ENCODE measurements at places on chromosomes 1 and 21.

- H3K27me3 ChIP-seq = no peaks in the 10 kb centered on the region
- H3K27ac ChIP-seq = no peak overlapping the region
- no peaks in the 10 kb centered on the region for H3K36me3 ChIP-seq
- DNase-seq = no peak
- H3K4me1 ChIP-seq = no peaks in the 10 kb centered on the region
- H3K4me3 ChIP-seq = no peak overlapping the region
Measured at GRCh38 chr1:66168948-66169671, 364.8 kb upstream of the SGIP1 start.

- peaks cover 32% of the 10 kb centered on the region for H3K4me1 ChIP-seq
- no peak for DNase-seq
- 0 out of 2 replicates have a peak, but pooled peaks cover 1% of the 10 kb centered on the region for H3K36me3 ChIP-seq
- no peak overlapping the region for H3K4me3 ChIP-seq
- 0 out of 3 replicates have a peak, but pooled peaks cover 3% of the 10 kb centered on the region for H3K27me3 ChIP-seq
Measured at GRCh38 chr1:151061704-151062103, 1.5 kb downstream of the MLLT11 start.

GRCh38 chr1:164754088-164754600, 195.2 kb downstream of the PBX1 start:
- no peak for DNase-seq
- no peaks in the 10 kb centered on the region for H3K27me3 ChIP-seq
- no peaks in the 10 kb centered on the region for H3K4me1 ChIP-seq
- no peak overlapping the region for H3K27ac ChIP-seq
- H3K4me3 ChIP-seq = no peak overlapping the region

- 0 out of 2 replicates have a peak, but pooled peaks cover 9% of the 10 kb centered on the region for H3K4me1 ChIP-seq
- H3K27ac ChIP-seq = no peak overlapping the region
- H3K27me3 ChIP-seq = no peaks in the 10 kb centered on the region
- no peaks in the 10 kb centered on the region for H3K36me3 ChIP-seq
- no peak for DNase-seq
Measured at GRCh38 chr1:158016651-158017335, 23.3 kb downstream of the KIRREL1 start.

DNA sequence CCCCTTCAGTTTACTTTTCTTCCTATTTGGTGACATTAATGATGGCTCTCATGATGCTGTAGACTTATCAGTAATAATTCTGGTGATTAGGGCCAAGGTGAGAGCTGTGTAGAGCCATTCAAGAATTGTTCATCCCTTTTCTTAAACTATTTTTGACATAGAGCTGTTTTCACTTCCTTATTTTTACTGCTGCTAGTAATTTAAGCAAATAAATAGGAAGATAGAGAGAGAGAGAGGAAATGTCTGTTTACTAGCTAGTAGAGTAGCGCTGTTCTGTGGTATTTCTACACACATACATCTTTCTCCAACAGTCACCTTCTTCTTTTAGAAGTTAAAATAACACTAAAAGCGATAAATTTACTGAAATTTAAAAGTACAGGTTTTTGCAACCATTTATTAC, 678.0 kb upstream of the ZP4 start:
- H3K36me3 ChIP-seq = no peaks in the 10 kb centered on the region
- no peaks in the 10 kb centered on the region for H3K4me1 ChIP-seq
- no peaks in the 10 kb centered on the region for H3K27me3 ChIP-seq
- H3K27ac ChIP-seq = no peak overlapping the region
- no peak overlapping the region for H3K4me3 ChIP-seq

DNA sequence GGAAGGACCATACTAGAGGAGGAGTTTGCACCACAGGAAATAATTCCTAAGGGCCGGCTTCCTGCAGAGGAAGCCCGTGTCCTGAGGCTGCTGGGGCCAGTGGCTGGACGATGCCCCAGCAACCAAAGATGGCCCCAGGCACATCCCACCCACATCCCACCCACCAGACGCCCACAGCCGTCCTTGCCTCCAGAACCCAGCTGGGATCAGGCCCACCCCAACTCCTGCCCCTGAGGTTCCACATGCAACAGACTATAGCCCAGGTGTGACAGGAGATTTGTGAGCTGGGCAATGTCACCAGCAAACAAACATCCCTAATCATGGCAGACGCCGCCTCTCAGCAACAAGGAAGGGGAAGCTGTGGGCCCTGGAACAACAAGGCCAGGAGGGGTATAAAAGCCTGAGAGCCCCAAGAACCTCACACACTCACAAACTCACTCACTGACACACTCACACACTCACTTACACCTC, at the start of gene KRTAP10-9:
TSS of gene KRTAP10-9 (plus strand) at position 421 of the 471 bp plus-strand sequence. CDS start 79 bp downstream, outside the sequence.
- no peaks in the 10 kb centered on the region for H3K27me3 ChIP-seq
- no peak for DNase-seq

DNA sequence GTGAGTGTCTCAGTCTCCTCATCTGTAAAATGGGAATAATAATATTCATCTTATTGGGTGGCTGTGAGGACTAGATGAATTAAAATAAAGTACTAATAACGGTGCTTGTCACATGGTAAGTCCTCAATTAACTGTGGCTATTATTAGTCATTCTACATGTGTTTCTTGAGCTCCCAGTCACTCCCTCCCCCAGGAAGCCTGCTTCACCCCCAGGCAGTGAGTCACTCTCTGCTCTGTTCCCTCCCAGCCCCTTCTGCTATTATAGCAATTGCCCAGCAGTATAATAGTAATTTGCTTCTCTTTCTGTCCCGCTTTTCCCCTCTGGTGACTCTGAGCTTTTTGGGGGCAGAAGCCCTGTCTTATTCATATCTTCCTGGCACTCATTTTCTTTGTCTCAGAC, 102.0 kb downstream of the BEND5 start:
- no peak for DNase-seq
- no peaks in the 10 kb centered on the region for H3K36me3 ChIP-seq

GRCh38 chr1:232974971-232975370, 24.6 kb downstream of the NTPCR start:
- no peak for DNase-seq
- H3K4me1 ChIP-seq = no peaks in the 10 kb centered on the region
- no peaks in the 10 kb centered on the region for H3K27me3 ChIP-seq
- H3K36me3 ChIP-seq = peaks cover 57% of the 10 kb centered on the region
- no peak overlapping the region for H3K4me3 ChIP-seq
- no peak overlapping the region for H3K27ac ChIP-seq

GRCh38 chr1:116330846-116331245, 42.2 kb upstream of the ATP1A1 start:
- peaks cover 53% of the 10 kb centered on the region for H3K4me1 ChIP-seq
- H3K27me3 ChIP-seq = peaks cover 11% of the 10 kb centered on the region
- DNase-seq = no peak
- no peak overlapping the region for H3K27ac ChIP-seq

- H3K4me1 ChIP-seq = no peaks in the 10 kb centered on the region
- H3K4me3 ChIP-seq = no peak overlapping the region
- DNase-seq = no peak
Measured at GRCh38 chr21:26708223-26708800, 135.2 kb upstream of the CYYR1 start.

DNA sequence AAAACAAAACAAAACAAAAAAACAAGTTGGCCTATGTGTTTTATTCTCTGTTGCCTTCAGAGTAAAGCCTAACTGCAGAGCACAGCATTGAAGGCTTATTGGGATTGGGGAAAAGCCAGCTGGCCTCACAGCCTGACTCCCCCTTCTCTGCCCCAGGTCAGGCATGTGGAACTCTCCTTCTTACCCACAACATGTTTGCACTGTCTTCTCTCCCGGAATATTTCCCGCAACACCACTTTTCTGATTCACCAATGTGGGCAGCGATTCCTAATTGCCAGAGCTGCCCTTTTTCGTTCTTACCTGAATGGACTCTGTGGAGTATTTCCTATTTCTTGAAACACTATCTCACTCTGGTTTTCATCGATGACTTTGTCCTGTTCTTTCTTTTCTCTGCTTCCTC, 2.8 kb upstream of the TARBP1 start:
- H3K27me3 ChIP-seq = no peaks in the 10 kb centered on the region
- peaks cover 28% of the 10 kb centered on the region for H3K4me1 ChIP-seq
- H3K36me3 ChIP-seq = no peaks in the 10 kb centered on the region
- no peak overlapping the region for H3K4me3 ChIP-seq
- no peak overlapping the region for H3K27ac ChIP-seq

DNA sequence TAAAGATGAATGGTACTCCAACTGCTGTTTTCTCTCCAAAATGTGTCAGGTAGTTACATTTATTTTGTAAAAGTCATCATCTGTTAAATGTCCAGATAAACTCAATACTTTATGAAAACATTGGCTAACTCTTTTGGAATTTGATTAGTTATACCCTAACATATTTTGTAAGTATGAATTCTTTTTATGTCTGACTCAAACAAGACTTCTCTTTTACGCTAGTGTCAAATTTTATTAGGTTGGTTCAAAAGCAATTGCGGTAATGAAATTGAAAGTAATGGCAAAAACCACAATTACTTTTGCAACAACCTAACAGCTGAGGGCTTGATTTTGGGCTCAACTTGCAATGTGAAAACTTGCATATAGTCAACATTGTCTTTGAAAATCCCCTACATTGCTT, 41.0 kb upstream of the USP25 start:
- H3K27ac ChIP-seq = no peak overlapping the region
- H3K36me3 ChIP-seq = no peaks in the 10 kb centered on the region
- H3K4me3 ChIP-seq = no peak overlapping the region
- H3K27me3 ChIP-seq = no peaks in the 10 kb centered on the region

GRCh38 chr1:200699871-200700270, 30.2 kb upstream of the DDX59 start:
- no peak overlapping the region for H3K4me3 ChIP-seq
- H3K36me3 ChIP-seq = no peaks in the 10 kb centered on the region
- H3K27ac ChIP-seq = no peak overlapping the region
- no peaks in the 10 kb centered on the region for H3K4me1 ChIP-seq
- H3K27me3 ChIP-seq = 0 out of 3 replicates have a peak, but pooled peaks cover 2% of the 10 kb centered on the region

DNA sequence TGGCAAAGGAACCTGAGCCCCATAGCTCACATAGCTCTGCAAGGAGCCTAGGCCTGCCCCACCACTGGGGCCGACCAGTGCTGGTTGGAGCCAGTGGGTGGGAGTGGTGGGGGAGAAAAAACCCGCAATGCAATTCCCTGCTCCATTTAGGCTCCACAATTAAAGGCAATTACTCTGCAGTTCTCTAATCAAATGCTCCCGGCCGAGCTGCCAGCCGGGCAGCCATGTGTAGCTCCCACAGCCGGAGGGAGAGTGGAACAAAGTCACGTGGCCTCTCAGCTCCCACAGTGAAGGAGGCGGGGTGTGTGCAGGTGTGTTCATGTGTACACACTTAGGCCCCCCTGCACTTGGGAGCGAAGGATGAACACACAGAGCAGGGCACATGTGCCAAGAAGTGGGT, 81.6 kb downstream of the KIRREL1 start:
- no peaks in the 10 kb centered on the region for H3K4me1 ChIP-seq
- no peaks in the 10 kb centered on the region for H3K27me3 ChIP-seq
- H3K36me3 ChIP-seq = no peaks in the 10 kb centered on the region
- H3K4me3 ChIP-seq = no peak overlapping the region

DNA sequence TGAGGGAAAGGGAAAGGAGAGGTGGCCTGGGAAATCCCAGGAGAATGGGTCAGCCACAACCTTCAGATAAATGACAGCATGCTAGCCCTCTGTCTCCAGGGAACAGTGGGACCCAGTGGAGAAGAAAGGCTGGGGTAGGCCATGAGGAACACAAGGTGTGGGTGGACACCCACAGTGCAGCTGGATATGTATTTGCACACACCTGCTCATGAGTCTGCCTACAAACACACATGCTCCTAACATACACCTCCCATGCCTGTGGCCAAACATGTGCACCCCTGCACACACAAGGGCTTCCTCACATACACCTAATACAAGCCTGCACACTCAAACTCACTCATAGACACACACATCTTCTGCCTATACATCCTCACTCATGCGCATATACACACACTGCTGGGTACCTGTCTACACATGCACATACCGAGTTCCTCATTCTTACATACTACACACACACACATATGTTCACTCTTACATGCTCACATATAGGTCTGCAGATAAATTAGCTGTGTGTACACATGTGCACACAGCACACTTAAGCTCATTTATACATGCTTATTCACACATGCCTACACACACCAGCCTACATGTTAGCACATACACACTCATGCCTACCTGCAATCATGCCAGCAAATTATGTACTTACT, 3.6 kb downstream of the C1orf216 start:
- no peak overlapping the region for H3K4me3 ChIP-seq
- H3K4me1 ChIP-seq = no peaks in the 10 kb centered on the region
- no peaks in the 10 kb centered on the region for H3K36me3 ChIP-seq

DNA sequence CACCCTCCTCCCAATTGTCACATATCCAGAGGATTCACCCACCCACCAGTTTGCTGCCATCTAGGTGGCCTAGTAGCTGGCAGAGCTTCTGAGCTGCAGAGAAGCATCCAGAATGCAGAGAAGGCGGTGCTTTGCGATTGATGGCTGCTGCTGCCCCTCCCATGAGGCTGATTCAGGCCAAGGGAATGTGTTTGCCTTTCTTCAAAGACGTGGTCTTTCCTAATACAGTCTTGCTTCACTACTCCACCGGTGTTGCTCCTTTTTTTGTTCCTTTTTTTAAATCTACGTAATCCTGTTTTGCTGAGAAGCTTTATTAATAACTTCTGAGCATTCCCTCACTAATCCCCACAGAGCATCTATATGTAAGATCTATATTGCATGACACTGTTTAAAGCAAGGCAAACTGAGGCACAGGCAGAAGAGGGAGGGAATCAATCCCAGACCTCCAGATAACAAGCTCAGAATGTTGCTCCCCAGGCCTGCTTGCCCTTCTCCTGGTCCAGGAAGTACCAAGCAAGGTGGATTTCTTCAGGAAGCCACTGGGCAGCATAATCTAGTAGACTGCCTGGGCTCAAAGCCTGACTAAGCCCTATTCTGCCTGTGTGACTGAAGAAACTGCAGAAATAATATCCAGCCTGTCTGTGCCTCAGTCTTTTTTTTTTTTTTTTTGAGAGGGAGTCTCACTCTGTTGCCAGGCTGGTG, 275.5 kb upstream of the FMN2 start:
- H3K27me3 ChIP-seq = no peaks in the 10 kb centered on the region
- no peaks in the 10 kb centered on the region for H3K36me3 ChIP-seq
- no peaks in the 10 kb centered on the region for H3K4me1 ChIP-seq
- peak; percentile 23 for DNase-seq
- H3K4me3 ChIP-seq = no peak overlapping the region
- no peak overlapping the region for H3K27ac ChIP-seq

- H3K36me3 ChIP-seq = 0 out of 3 replicates have a peak, but pooled peaks cover 3% of the 10 kb centered on the region
- H3K4me3 ChIP-seq = no peak overlapping the region
- no peaks in the 10 kb centered on the region for H3K27me3 ChIP-seq
- H3K27ac ChIP-seq = no peak overlapping the region
- peak; percentile 77 for DNase-seq
- H3K4me1 ChIP-seq = peaks cover 27% of the 10 kb centered on the region
Measured at GRCh38 chr1:183881387-183882131, 76.6 kb downstream of the RGL1 start.

DNA sequence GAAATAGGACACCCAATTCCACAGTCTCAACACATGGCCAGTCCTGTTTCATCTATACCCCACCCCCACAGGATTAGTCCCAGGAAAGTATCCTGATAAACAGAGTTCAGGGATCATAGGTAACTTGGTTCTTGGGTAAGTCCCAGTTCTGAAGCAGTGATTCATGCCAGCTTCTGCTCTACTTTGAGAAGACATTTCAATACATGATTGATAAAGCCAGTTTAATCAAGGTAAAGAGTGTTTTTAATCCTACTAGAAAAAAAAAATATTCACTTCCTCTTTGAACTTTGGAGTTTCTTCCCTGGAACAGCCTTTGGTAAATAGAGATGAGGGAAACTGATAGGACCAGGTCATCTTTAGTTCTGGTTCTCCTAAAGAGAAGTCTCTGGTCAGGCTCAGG, 142.4 kb downstream of the TLR5 start:
- no peaks in the 10 kb centered on the region for H3K27me3 ChIP-seq
- H3K27ac ChIP-seq = no peak overlapping the region
- no peak overlapping the region for H3K4me3 ChIP-seq
- H3K36me3 ChIP-seq = no peaks in the 10 kb centered on the region
- peaks cover 26% of the 10 kb centered on the region for H3K4me1 ChIP-seq
- DNase-seq = peak; percentile 65

- no peaks in the 10 kb centered on the region for H3K36me3 ChIP-seq
- H3K27ac ChIP-seq = no peak overlapping the region
- 0 out of 3 replicates have a peak, but pooled peaks cover 3% of the 10 kb centered on the region for H3K27me3 ChIP-seq
- H3K4me3 ChIP-seq = no peak overlapping the region
Measured at GRCh38 chr1:68321084-68321685, 88.9 kb upstream of the WLS start.

All from HepG2 (cell line).